Right renal pelvis (tissue), 4 donors: ENCODE measurements at places on chromosomes 7 and 10.

GRCh38 chr7:50467817-50468610 is 17.9 kb upstream of the FIGNL1 start:
- DNase-seq: no peak

DNA sequence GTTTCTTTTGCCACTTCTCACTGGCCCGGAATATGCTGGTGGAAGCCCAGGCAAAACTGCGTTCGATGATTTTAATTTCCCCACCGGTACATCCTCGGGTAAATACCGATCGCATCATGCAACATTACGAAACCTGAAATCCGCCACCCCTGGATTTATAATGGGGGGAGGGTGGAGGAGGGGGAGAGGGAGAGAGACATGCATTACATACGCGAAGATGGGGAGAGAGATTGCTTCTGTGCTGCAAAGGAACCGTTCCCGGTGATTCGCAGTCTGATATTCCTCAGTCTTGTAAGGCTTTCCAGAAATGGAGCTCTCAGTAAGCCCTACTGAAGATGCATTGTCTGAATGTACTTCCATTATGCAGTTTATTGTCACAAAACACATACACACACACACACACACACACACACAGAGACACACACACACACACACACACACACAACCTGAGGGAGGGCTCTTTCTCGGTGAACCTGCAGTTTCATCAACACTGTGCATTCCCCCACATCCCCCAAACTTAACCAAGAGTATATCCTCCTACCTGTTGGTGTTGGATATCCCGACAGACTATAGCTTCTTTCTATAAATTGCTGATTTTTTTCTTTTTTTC is 741 bp downstream of the GPR85 start:
- no peak for DNase-seq

DNA sequence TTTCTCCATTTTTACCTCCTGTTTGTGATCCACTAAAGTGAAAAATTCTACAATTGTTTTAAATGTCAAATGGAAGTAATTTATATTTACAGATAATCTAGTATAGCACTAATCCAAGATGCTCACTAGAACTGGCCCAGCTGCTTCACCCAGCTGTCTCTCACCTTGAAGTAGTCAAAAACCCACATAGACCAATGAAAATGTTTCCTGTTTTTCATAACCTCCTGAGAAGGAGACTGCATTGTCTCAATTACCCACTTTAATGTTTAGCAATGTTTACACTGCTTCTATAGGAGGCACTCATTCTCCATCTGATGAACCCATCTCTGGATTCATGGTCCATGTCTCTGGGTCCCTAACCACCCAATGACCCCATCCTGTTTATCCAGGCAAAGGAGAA is 56.1 kb upstream of the ADO start:
- DNase-seq: no peak

DNA sequence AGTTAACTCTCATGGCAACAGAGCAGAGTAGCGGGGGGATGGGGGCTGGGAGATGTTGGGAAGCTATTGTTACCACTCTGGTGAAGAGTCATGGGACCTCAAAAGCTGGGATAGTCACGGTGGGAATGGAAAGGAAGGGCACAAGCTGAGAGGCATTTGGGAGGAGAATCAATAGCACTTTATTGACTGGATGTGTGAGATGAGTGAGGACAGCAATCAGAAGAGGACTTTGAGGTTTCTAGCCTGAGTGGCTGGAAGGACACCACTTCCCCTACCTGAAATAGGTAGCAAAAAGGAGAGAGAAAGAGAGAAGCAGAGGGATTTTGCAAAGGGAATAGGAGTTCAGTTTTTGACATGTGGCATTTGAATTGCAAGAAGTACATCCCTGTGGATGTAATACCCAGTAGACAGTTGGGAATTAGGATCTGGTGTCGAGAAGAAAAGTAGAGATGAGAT is 27.2 kb downstream of the SCD start:
- DNase-seq: no peak

- DNase-seq: no peak
These were observed 291.3 kb downstream of the SEMA3D start for GRCh38 chr7:84895563-84895962.

- DNase-seq: no peak
These were observed 39.5 kb downstream of the TSPAN14 start for GRCh38 chr10:80493522-80494051.
